M059J (cell line): ENCODE measurements at places on chromosomes 1 and 21. TPM values are rescaled to one million over a fixed set of nuclear protein-coding genes. Genes with fewer than 3 reads are reported as not detected.

- DNase-seq: no peak
These were observed 27.0 kb downstream of the KIAA0319L start for GRCh38 chr1:35530168-35530567.

- DNase-seq: no peak
These were observed 14.1 kb downstream of the CAPN8 start for GRCh38 chr1:223651291-223651991.

GRCh38 chr1:58964880-58965279 is 181.0 kb upstream of the JUN start:
- no peak for DNase-seq

GRCh38 chr1:107900090-107900945 is 64.7 kb downstream of the VAV3 start:
- no peak for DNase-seq

MAP3K6 gene
- 9.2 and 18.1 TPM in 2 replicates for total RNA-seq

C1orf210 gene
- total RNA-seq: not detected in 2 replicates

CFHR3 gene
- total RNA-seq: not detected in 2 replicates

DNA sequence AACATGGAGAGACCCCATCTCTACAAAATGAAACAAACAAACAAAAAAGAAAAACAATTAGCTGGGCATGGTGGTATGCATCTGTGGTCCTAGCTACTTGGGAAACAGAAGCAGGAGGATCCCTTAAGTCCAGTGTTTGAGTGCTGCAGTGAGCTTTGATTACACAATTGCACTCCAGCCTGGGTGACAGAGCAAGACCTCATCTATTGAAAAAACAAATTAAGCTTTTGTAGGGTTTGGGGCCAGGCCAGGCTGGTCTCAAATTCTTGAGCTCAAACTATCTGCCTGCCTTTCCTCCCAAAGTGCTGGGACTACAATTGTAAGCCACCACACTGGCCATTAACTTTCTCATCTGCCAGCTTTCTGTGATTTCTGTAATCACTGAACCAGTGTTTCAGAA is 27.2 kb downstream of the NIPAL3 start:
- no peak for DNase-seq

GRCh38 chr1:60228041-60228491 is 154.5 kb upstream of the C1orf87 start:
- DNase-seq: no peak

GREM2 gene
- total RNA-seq: 0.15 TPM in 1 of 2 replicates, not detected in the other

- no peak for DNase-seq
These were observed 376.2 kb upstream of the C1orf174 start for GRCh38 chr1:4276238-4276637.
